ENCODE measurements at places on chromosomes 3 and 15.

DNA sequence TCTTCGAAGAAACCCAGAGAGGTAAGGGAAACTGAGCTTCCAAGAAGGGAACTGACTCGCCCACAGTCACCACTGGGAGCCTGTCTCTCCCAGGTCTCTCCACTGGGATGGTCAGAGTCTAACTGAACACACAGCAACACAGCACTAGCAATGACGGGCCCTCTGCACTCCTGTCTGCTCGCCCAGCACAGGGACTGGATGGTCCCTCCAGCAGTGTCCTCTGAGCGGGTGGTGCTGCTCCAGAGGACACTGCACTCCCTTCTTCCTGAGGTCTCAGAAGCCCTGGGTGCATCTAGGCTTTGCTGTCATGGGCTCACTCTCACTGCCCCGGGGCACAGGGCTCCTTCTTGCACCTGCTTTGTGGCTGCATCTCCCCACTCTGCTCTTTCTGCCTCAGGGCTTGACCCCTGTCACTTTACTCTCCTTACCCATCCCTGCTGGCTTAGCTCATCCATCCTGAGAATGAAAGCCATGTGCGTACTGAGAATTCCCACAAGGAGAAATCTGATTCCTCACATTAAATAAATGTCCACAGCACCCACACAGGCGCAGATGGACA, 356.6 kb downstream of the GABRG3 start:
- DNase-seq = no peak

DNA sequence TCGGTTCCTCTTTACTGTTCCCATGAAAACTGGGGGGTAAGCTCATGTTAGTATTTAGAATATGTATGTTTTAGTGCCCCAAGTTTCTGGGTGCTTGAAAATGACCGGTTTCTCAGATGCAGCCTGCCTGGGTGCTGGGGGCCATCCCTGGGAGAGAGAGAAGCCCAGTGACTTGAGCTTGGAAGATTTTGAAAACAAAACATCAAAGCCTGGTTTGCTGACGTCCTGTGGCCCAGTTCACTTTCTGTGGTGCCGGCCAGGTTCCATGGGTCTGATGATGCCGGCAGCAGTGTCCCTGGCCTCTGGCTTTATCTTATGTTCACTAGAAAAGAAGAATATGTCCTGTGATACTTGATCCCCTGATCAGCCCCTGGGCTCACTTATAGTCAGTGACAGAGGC, 17.1 kb downstream of the APBA2 start:
- DNase-seq = no peak

GRCh38 chr3:158205994-158206393, 96.1 kb downstream of the RSRC1 start:
- DNase-seq = no peak

GRCh38 chr3:8416965-8417364, 84.7 kb upstream of the LMCD1 start:
- no peak for DNase-seq

- no peak for DNase-seq
These were observed 18.3 kb downstream of the SLC12A8 start for GRCh38 chr3:125194061-125194848.

DNA sequence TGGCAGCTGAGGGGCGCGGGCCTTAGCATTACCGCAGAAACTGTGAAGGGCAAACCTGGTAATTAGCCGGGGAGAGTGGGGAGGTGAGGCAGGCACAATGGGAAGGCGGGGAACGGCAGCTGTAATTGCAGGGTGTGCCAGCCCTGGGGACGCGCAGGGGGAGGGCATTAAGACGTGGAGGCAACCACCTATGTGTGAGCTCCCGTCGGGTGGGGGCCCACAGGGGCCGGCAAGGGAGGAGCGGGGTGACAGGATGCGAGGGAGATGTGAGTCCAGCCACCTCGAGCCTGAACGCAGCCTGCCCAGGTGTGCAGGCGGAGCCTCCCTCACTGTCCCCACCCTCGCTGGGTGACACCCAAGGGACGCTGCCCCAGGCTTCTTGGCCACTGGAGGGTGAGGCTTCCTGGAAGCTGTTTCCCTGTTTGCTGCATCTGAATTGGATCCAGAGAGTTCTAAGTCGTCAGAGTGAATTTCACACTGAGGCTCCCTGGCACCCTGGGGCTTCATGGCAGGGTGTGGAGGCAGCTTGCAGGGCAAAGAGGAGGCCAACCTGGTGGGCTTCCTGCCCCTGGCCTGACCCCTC, 130.6 kb upstream of the MEF2A start:
- DNase-seq = no peak

DNA sequence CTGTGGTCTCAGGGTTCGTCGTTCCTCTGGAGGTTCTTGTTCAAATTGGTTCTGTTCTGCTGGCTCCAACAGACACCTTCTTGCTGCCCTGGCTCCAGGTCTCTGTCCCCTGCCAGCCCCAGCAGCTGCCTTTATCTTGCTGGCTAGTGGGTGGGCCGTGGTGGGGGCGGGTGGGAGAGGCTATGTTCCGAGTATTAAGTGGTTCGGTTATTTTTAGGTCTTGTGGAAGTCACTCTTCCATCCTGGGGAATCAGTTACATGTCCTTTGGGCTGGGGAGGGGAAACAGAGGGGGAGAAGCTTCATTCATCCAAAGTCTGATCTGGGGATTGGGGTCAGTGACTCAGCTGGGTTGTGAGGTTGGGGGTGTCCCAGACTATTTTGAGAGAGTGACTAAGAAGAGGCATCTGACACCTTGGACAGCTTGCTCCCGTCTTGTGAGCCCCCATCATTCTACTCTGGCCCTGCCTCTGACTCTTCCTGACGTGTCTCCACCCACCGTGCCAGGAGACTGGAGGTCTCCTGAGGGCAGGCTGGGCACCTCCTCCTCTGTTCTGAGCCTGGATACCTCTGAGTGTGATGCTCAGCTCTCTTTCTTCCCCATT, at the start of gene XIRP1:
TSS of gene XIRP1 (minus strand) at position 106 of the 603 bp plus-strand sequence. CDS start 3,150 bp downstream, outside the sequence.
- DNase-seq = no peak

GRCh38 chr3:46236294-46237054, 5.8 kb upstream of the CCR3 start:
- no peak for DNase-seq

- no peak for DNase-seq
These were observed 64.3 kb downstream of the CASR start for GRCh38 chr3:122247825-122248185.

GRCh38 chr3:189626286-189626685, 4.9 kb upstream of the TP63 start:
- DNase-seq = no peak

DNA sequence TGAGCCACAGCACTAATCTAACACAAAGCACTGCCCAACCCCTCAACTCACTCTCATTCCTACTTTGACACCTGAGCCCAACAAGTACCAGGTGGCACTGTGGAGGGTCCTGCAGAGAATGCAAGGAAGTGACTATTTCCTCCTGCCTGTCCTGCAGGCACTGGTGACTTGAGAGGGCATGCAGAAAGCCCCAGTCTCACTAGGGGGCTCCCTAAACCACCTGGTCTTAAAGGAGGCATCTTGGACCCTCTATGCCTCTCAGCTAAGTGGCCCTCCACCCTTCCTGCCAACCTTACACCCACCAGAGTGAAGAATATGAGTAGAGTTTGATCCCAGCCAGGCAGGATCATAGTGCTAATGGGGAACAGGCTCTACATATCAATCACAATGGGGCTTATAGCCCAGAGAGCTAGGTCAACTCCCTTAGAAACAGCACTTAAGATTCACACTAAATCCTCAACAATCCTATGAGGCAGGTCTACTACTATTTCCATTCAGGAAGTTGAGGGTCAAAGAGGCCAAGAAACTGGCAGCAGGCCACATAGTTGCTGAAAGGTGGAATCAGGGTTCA, 15.2 kb downstream of the TRAIP start:
- no peak for DNase-seq

DNA sequence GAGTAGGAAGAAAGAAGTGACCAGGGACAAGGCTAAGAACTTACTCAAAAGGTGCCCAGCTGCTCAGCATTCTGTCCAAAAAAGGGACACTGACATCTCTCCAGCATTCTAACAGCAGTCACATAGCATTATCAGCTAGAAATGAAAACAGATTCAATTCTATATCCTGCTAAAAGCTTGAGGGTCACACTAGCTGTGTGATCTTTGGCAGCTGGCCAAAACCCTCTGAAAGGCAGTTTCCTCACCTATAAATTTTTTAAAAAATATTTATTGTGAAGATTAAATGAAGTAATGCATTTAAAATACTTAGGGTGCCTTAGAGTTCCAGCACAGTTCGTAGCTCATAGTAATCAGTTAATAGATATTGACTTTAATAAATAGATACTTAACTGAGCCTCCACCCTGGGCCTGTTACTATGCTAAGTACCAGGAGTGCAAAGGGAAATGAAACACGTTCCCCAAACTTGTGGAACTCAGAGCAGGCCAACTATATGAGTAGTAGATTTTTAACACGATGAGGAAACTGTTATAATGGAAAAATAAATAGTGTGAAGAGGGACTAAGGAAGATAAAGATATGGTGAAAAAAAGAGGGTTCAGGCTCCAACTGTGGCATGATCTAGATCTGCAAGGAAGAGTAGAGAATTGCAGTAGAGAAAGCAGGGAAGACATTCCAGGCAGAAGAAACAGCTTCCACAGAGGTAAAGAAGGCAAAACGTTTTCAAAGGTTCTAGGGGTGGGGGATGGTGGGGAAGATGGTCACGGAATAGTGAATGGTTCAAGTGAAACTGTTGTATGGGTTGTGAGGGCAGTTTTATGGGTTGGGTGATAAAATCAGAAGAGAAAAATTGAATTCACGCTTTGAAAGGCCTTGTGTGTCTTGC, 11.4 kb downstream of the CD86 start:
- no peak for DNase-seq

- no peak for DNase-seq
These were observed 5.2 kb downstream of the SOX2 start for GRCh38 chr3:181716966-181717365.

DNA sequence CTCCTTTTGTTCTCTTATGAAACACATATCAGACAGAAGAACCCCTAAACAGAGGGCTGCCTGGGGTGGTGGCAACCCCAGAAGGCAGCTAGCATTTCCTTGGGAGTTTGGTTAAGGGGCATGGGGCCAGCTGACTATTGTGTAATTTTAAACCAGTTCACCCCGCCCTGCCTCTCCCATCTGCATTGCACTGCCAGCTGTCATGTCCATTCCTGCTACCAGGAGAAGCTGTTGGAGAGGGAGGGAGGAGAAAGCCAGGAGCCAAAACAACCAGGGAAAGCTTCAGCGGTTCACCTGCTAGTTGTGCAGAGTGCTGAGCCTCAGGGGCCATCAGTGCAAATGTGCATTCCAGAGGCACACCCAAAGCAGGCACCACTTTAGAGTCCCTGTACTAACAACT, 47.6 kb upstream of the ATP1B3 start:
- no peak for DNase-seq

DNA sequence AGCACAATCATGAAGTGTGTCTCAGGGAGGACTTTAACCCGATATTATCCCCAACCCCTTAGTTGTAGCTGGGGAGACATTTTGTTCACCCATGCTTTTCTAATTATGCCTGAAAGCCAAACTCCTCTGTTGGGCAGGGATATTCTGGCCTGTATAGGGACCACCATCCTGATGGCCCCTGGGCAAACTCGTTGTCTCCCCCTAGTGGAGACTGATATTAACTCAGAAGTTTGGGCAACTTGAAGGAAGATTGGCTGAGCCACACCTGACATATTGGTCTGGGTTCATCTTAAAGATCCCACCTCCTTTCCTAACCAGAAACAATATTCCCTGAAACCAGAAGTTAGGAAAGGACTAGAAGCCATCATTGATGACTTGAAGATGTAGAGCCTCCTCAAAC, 42.3 kb downstream of the TM4SF18 start:
- no peak for DNase-seq

GRCh38 chr15:35151782-35152181, 66.7 kb upstream of the NANOGP8 start:
- DNase-seq = no peak

- no peak for DNase-seq
These were observed 6.7 kb upstream of the DNAJA4 start for GRCh38 chr15:78257681-78258080.

DNA sequence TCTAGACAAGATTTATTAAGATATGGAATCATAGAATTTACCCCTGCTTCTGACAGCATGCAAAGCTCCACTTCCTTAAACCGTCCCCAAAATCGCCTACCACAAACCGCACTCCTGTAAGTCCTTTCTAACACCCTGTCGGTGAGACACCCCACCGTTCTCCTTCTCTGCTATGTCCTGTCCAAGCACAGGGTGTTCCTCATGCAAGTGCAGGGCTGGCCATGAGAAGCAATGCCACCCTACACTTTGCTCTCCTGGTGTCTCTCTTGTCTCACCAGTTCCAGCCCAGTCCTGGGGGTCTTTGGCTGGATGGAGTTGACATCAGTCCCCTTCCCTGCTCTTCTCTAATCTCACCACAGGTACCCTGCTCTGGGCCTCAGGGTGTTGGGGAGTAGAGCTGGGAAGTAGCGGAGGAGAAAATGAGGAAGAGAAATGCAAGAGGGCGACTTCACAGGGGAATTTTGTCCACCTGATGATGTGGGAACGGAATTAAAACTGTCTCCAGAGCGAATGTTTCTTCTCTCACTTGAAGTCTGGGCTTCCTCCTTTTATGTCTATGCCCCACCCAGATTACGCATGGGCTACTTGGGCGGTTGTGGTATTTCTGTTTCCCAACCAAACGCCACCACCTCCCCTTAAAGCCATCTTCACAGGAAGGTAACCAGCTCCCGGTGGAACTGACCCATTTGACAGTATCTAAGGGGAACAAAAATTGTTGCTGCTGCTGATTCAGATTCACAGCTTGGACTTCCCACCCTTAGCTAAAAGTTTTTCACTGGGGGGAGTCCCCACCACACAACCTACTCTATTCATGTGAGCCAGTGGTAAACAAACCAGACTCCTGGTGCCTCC, 49.9 kb downstream of the CASR start:
- no peak for DNase-seq

- DNase-seq = no peak
These were observed 103.0 kb upstream of the TGFBR2 start for GRCh38 chr3:30503446-30503845.

DNA sequence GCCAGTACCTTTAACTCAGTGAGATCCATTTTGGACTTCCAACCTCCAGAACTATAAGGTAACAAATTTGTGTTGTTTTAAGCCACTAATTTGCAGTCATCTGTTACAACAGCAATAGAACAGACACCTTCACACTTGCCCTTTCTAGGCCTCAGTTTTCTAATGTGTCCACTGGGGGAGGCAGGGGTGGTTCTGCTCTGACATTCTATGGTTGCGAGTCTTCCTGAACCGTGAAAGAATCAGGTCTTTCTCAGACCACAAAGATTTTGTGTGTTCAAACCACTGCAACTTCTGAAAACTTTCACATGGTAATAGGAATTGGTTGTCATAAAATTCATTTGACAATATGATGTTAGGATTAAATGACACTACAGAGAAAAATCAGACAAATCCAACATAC, 26.8 kb upstream of the CSTA start:
- DNase-seq = no peak

GRCh38 chr3:152446495-152446894, 177.8 kb downstream of the MBNL1 start:
- no peak for DNase-seq

GRCh38 chr3:169334991-169335390, 328.5 kb downstream of the MECOM start:
- no peak for DNase-seq

GRCh38 chr3:115380883-115381572, 233.9 kb upstream of the ZBTB20 start:
- no peak for DNase-seq

- DNase-seq = no peak
These were observed 36.7 kb upstream of the MFGE8 start for GRCh38 chr15:88949734-88950400.

All from tibial nerve (tissue), 4 donors.